ENCODE measurements at places on chromosomes 7 and 10. TPM values are rescaled to one million over a fixed set of nuclear protein-coding genes. Genes with fewer than 3 reads are reported as not detected.
A peak's percentile ranks its signal among the peaks of the same experiment; 100 is the strongest.

- no peak for DNase-seq
These were observed 2.5 kb downstream of the TSPAN15 start for GRCh38 chr10:69453795-69454194.

- DNase-seq: peak; percentile 72
These were observed 789 bp downstream of the PDGFA start for GRCh38 chr7:518630-519483.

- peak; percentile 18 for DNase-seq
These were observed 28.2 kb downstream of the LYZL1 start for GRCh38 chr10:29317027-29317420.

DNA sequence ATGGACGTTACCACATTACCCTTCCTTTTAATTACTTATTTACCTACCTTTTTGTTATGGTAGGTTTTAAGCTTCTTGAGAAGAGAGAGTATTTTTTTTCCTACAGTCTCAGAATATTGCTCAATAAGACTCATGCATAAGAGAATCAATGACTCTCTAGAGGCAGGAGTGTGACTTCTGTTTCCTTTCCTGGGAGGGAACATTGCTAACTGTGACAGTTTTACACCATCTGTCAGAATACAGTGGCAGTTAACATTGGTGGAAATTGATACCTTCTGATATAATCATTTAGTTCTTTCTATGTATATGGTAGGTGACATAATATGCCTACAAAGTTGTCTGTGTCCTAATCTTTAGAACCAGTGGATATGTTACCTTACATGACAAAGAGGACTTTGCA is 348.7 kb upstream of the POT1 start:
- DNase-seq: no peak

DNA sequence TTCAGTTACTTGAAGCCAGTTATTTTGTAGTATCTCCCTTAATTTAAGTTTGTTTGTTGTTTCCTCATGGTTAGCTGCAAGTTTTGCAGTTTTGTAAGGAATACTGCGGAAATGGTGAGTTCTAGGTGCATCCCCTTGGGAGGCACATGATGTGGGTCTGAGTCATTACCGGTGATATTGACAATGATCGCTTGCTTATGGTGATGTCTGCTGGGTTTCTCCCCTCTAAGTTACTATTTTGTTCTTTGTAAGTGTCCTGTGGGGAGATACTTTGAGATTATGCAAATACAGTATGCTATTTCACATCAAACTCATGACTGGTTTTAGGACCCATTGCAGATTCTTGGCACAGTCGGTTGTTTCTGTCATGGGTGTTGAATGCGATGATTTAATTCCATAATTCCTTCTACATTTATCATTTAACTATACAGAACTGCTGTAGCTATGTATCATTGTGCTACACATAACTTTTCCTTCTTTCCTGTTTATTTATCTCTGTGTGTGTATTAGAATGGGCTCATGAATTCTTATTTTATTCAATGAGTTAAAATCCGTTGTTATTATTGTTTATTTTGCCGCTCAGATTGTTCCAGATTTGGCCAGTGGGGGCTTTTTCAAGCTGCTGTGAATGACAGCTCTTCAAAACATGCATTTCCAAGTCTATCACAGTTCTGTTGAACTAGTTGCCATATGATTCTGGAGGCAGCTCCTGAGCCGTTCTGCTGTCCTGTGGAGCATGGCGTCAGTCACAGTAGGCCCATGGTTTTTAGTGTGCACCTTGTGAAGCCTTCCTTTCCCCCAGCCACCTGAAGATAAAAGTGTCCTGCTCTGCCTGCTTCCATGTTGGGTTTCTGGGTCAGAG is 18.4 kb downstream of the TSPAN14 start:
- DNase-seq: peak; percentile 88

GRCh38 chr7:134940729-134941128 is 45.6 kb upstream of the AGBL3 start:
- no peak for DNase-seq

DNA sequence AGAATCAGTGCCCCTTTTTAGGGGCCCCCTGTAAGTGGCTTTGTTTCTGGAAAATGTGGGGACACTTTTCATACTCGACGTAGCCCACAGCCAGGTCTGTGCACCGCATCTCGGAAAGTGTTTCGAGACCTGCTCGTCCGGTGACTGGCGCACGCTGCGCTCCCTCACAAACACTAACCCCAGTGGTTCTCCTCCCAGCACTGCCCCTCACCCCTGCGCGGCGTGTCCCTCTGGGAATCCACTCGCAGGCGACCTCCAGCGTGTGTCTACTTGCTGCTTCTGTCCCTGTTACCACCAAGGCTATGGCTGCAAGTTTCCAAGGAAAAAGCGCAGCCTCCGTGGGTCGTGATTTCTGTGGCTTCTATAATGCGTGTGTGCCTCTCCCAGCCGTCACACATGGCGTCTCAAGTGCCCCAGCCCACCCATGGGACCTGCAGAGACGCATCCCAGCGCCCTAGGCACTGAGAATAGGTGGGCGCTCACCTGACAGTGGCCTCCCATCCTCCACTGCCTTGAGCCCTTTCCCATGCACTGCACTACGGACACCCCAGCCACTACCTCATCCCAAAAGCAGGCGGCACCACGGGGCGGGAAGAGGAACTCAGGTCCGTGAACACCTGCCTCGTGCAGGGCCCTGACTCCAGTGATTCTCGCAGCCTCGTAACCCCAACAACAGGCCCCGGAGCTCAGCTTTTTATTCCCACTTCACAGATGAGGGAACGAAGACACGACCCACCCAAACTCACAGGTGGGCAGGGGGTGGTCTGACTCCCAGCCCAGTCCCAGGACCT is 49.3 kb downstream of the PTPRN2 start:
- DNase-seq: no peak

The PAPSS2 gene
- polyA plus RNA-seq: 175 TPM

The VSTM4 gene
- polyA plus RNA-seq: 4.5 TPM

The CHN2 gene
- 1.3 TPM for polyA plus RNA-seq

The GATA3 gene
- 0.02 TPM for polyA plus RNA-seq

The ATP5MK gene
- polyA plus RNA-seq: 386 TPM

Data from fibroblast of lung (primary cell).